ENCODE measurements at places on chromosomes 2 and 18. TPM values are rescaled to one million over a fixed set of nuclear protein-coding genes. Genes with fewer than 3 reads are reported as not detected.

The ERICH2 gene
- not detected for total RNA-seq

DNA sequence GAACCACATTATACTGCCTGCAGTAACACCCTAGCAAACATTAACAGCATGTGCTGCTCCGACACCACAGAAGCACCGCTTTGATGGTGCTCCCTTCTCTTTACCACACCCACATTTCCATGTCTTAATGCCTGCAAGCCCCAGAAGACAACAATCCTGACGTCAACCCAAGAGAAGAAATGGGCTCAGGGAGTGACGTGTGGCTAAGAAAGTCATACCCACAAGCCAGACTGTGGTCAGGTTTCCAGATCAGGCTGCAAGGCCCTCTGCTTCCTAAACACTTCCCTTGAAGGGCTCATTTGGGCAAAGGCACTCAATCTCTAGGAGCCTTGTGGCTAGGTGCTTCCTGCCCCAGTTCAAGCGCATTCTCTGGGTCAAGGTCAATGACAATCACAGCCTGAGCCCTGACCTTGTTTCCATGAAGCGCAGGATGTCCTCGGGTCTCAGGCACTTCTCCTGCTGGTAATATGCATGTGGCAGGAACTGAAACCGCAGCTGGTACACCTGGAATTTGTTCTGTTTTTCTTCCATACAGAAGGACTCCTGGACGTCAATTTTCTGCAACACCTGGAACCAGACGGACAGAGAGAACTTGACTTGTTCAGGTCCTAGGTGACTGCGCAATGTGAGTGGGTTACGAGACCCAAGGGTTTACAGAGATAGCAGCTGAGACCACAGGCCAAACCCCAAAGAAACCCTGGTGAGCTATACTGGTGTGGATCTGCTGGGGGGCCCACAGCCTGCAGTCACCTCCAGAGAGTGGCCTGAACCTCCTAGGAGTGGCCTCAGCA, 67.2 kb downstream of the POLR1A start:
- peaks cover 64% of the 10 kb centered on the region for H3K4me1 ChIP-seq
- H3K27me3 ChIP-seq, result no peaks in the 10 kb centered on the region
- H3K27ac ChIP-seq, result peak overlapping the region; percentile 98
- DNase-seq, result peak; percentile 55
- peak overlapping the region; percentile 84 for H3K4me3 ChIP-seq

- DNase-seq, result no peak
- peaks cover 5% of the 10 kb centered on the region for H3K4me1 ChIP-seq
- no peak overlapping the region for H3K27ac ChIP-seq
- H3K27me3 ChIP-seq, result no peaks in the 10 kb centered on the region
- no peak overlapping the region for H3K4me3 ChIP-seq
- H3K36me3 ChIP-seq, result no peaks in the 10 kb centered on the region
Observed at GRCh38 chr2:10285556-10286198, 17.0 kb upstream of the HPCAL1 start.

GRCh38 chr2:217027414-217027813, 167.6 kb upstream of the TNP1 start:
- no peaks in the 10 kb centered on the region for H3K36me3 ChIP-seq
- DNase-seq, result no peak
- no peak overlapping the region for H3K27ac ChIP-seq
- H3K4me1 ChIP-seq, result no peaks in the 10 kb centered on the region
- peaks cover 11% of the 10 kb centered on the region for H3K27me3 ChIP-seq

- peaks cover 34% of the 10 kb centered on the region for H3K27me3 ChIP-seq
- H3K4me3 ChIP-seq, result no peak overlapping the region
- H3K36me3 ChIP-seq, result peaks cover 3% of the 10 kb centered on the region
- H3K4me1 ChIP-seq, result no peaks in the 10 kb centered on the region
Observed at GRCh38 chr2:237298151-237299118, 115.5 kb downstream of the COL6A3 start.
